ENCODE measurements at places on chromosomes 1 and 21.

DNA sequence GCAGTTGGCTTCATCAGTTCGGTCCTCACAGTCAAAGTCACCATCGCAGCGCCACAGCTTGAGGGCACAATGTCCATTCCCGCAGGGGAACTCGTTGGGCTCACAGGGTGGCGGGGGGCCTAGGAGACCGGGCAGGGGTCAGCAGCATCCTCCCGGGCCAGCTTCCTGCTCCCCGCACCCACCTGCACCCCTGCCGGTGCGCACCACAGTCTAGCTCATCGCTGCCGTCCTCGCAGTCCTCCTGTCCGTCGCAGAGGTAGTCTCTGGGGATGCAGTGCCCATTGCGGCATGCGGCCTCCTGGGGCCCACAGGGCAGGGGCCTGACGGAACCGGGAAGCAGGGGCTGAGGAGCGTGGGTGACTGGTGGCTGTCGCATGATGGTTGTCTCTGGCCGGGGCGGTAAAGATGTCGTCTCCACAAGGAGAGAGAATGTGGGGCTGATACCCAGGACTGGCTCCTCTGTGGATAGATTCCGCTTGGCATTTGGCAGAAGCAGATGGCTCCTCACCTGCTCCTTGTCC is 49.8 kb downstream of the HSPG2 start:
- no peak for DNase-seq

DNA sequence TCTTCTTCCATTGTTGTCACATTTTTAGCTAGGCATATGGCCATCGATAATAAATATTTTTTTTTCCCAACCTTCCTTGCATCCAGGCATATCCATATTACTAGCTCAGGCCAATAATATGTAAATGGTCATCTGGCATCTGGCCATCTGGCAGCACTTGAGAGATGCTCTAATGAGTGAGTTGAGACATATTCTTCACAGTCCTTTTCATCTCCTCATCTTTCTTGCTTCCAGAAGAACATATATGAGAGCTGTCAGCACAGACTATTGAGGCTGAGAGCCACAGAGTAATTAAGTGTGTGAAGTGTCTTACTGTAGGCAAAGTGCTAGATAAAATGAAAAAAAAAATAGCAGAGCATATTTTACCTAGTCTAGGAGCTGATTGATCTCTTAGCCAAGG is 628.4 kb upstream of the TMPRSS15 start:
- no peak for DNase-seq

- peak; percentile 78 for DNase-seq
These were observed 109.8 kb downstream of the PATJ start for GRCh38 chr1:61851849-61852669.

- DNase-seq, result no peak
These were observed 31.9 kb upstream of the COL6A2 start for GRCh38 chr21:46065914-46066551.

GRCh38 chr1:44842862-44843655 is at the start of gene PTCH2:
PTCH2 (minus strand) TSS chr1:44843253; CDS start chr1:44842932, 321 bp downstream.
- DNase-seq, result peak; percentile 76

DNA sequence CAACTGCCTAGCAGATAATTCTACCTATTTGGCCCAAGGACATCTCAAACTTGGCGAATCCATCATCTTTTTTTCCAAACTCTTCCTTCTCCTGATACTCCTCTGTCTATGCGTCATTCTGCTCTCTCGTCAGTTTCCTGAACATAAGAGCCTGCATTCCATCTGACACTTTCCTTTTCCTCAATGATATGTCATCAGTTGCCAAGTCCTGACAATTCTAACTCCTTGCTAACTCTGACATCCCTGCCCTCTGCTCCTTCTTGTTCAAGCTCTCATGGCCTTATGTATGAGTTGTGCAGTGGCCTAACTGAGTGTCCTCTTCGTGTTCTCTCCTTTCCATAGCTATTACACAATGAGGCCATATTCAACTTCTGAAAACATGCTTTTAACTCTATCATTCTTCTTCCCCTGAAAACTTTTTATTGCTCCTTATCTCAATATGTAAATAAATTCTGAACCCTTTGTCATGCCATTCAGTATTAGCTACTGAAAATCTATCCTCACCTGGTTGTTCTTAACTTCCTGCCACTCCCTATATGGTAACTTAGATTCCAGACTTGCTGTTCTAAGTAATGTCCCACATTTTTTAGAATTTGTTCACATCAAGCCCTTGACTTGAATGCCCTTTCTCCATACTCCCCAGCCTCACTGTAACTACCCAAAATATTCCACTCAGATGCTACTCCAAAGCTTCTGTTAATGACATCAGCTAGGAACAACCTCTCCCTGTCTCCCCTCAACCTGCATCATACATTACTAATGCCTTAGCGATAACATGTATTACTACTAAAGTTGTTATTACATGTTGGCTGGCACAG is 11.5 kb downstream of the PALMD start:
- no peak for DNase-seq

DNA sequence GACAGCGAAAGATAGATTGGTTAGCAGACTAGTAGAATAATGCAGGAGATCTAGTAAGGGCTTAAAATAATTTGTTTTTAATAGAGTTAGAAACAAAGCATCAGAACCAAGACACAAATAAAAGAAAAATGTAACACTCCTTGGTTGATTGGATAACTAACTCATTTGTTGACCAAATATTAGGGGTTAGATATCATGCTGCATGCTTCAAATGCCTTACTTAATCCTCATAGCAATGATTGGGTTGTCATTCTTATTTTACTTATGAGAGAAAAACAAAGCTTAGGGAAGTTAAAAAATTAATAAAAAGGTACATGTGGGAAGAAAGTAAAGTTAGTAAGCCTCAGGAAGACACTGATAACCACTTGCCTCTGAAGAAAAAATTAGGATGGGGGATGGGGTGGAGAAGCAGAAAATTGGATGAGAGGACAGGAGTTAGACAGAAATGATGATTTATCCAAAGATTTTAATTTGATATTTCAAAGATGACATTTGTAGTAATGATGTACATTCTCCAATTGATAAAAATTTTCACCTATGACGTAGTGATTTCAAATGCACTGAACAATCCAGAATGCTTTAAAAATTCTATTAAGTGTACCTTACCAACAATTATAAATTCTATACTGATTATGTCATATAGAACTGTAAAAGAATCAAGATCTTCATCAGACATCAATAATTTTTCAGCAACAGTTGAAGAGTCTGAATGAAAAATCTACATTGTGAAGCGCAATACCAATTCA is 374.7 kb downstream of the COL11A1 start:
- DNase-seq, result peak; percentile 6

GRCh38 chr1:23867895-23868556 is at the start of gene FUCA1:
FUCA1 (minus strand) TSS chr1:23868290; CDS start chr1:23868286, 4 bp downstream.
- peak; percentile 90 for DNase-seq

GRCh38 chr1:2556678-2557481 is 709 bp downstream of the TNFRSF14 start:
- DNase-seq, result no peak

DNA sequence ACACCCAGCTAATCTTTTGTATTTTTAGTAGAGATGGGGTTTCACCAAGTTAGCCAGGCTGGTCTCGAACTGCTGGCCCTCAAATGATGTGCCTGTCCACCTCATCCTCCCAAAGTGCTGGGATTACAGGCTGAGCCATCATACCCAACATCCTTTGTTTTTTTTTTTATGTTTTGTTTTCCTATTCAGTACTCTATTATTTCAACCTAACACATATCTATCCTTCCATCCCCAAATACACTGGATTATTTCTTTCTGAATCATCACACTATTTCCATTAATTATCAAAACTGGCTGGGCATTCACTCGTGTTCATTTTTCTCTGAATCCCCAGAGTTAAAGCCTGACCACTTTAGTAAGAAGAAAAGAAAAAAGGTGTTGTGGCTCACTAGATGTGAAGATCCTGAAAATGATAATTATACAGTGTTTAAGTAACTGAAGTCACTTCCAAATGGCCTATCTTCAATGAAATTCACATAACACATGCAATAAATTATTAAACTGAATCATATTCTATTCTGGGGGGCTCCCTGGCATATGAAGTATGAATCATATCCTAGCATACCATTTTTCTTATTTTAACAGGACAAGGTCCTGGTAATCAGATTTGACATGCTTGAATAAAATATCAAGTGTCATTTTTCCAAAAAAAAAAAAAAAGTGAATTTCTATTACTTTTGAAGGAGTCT is 1754.2 kb downstream of the BRINP3 start:
- DNase-seq, result no peak

DNA sequence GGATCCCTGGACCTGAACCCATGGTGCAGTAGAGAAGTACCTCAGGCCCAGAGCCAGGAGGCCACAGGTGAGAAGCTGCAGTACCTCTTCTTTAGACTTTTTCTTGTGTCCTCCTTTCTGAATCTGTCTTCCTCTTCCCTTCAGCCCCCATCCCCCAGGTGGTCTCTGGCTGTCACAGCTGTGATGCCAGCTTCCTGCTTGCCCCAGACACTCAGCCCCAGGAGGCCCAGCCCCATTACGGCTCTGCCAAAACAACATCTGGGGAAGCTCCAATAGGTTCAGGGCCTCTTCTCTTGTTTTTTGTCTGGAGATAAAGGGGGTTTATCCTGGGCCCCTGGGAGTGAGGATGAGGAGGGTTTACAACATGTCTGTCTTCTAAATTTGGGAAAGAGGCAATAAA is 9.5 kb upstream of the BTG2 start:
- DNase-seq, result no peak

GRCh38 chr1:115210302-115210711 is 121.0 kb upstream of the TSPAN2 start:
- no peak for DNase-seq

- DNase-seq, result no peak
These were observed 123.7 kb downstream of the UBR4 start for GRCh38 chr1:19086176-19086875.

- no peak for DNase-seq
These were observed 42.7 kb upstream of the TMEM51 start for GRCh38 chr1:15110867-15111230.

GRCh38 chr1:1371364-1371745 is 3.7 kb downstream of the AURKAIP1 start:
- DNase-seq, result peak; percentile 97

DNA sequence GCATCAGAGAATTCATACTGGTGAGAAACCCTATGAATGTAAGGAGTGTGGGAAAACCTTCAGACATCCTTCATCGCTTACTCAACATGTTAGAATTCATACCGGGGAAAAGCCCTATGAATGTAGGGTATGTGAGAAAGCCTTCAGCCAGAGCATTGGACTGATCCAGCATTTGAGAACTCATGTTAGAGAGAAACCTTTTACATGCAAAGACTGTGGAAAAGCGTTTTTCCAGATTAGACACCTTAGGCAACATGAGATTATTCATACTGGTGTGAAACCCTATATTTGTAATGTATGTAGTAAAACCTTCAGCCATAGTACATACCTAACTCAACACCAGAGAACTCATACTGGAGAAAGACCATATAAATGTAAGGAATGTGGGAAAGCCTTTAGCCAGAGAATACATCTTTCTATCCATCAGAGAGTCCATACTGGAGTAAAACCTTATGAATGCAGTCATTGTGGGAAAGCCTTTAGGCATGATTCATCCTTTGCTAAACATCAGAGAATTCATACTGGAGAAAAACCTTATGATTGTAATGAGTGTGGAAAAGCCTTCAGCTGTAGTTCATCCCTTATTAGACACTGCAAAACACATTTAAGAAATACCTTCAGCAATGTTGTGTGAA is 12.8 kb downstream of the ZFP69B start:
- peak; percentile 9 for DNase-seq

- peak; percentile 62 for DNase-seq
These were observed 26.4 kb upstream of the EVA1B start for GRCh38 chr1:36349839-36350238.

DNA sequence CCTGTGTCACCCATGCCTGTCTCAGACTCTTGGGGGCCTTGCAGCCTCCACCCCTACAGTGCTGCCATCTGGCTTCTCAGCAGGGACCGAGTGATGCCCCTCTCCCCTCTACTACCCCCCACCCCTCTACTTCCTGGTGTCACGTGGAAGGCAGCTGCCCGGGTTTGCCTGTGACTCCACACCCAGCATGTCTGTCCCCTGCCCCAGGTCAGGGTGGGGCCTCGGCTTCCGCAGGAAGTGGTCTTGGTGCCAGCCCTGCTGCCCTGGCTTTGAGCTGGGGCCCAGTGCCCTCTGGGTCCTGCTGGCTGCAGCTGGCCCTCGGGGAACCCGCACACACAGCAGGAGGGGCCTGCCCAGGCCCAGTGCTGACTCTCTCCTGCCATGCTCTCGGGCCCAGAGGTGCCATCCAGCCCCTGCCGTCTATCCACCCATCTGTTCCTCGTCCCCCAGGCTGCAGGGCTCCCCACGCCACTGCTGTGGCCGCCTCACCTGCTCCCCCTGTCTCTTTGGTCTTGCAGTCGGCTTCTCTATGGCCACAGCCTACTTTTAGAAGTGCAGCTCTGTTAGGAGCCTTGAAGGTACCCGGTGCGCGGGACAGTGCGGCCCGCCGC is 24.0 kb downstream of the PLCH2 start:
- no peak for DNase-seq

- no peak for DNase-seq
These were observed 934.2 kb downstream of the TTLL7 start for GRCh38 chr1:83064589-83065242.

DNA sequence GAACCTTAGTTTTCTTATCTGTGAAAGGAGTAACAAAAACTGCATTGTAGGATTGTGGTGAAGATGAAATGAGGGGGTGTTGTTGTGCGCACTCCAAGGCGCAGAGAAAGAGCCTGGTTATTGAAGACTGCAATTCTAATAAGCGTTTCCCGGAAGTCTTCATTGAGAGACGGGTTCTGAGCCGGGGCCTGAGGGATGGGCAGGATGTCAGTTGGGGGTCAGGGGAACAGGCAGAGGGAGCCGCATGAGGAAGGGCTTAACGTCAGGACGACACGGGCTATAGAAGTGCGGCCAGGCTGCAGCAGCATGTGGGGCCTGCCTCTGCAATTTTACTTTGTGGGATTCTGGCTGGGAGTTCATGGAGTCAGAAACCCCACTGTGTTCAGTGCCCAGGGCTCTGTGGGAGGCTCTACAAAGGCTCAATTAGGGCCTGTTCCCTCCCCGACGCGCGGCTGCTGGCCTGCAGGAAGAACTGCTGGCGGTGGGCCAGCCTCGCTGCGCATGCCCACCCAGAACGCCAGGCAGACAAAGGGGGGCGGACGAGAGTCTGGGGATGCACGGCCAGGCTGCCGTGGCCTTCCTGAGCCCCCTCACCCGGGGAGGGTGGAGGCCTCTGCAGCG is 20.7 kb downstream of the TRIM62 start:
- no peak for DNase-seq

DNA sequence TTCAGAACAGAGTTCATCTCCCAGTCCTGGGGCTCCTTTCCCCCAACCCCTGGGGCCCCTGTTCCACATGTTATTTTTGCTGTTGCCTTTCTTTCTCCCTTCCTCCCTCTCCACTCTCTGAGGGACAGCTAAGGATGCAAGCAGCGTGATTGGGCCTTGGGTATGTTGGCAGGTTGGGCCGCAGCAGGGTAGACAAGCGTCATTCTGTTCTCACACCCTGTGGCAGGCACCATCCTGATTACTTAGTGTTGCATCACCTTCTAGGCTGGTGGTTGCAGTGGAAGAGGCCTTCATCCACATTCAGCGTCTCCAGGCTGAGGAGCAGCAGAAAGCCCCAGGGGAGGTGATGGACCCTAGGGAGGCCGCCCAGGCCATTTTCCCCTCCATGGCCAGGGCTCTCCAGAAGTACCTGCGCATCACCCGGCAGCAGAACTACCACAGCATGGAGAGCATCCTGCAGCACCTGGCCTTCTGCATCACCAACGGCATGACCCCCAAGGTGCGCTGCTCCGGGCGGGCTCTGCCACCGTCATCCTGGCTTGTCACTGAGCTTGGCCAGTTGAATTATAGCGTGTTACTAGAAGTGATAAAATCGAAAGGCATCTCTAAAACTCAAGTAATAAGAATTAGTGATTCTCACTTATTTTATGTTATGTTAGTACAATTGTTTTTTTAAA is 43.4 kb downstream of the VANGL1 start:
- DNase-seq, result no peak

- DNase-seq, result no peak
These were observed 33.4 kb downstream of the INKA2 start for GRCh38 chr1:111705841-111706240.

Data from myocyte (in vitro differentiated cells).